ENCODE measurements at places on chromosomes 12 and 14.

DNA sequence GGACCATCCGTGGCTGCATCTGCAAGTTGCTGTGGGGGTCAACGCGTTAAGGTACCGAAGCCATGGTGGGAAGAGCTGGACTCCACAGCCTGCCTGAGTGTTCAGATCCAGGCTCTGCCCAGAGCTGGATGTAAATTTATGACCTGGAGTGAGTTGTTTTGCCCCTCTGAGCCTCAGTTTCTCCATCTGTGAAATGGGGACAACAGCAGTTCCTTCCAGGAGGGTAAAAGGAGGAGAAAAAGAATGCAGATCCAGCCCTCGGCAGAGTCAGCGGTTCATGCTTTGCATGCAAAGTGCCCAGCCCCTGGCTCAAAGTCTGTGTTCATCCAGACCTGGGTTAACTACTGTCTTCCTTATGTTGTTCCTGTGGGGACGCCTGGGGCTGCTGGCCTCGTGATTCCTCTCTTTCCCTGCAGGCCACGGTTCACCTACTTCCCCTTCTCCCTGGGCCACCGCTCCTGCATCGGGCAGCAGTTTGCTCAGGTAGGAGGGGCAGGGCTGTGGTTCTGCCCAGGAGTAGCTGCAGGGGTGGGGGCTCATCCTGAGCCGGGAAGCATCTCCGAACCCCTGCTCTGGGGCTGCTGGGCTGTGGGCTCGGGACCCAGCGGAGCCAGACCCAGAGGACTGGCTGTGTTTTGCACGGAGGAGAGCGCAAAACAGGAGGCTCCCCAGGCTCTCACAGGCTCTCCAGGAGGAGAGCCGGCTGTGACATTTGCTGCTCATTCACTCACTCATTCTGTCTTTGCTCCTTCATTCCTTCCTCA lies 41.9 kb downstream of the CYP46A1 start:
- no peak for DNase-seq

DNA sequence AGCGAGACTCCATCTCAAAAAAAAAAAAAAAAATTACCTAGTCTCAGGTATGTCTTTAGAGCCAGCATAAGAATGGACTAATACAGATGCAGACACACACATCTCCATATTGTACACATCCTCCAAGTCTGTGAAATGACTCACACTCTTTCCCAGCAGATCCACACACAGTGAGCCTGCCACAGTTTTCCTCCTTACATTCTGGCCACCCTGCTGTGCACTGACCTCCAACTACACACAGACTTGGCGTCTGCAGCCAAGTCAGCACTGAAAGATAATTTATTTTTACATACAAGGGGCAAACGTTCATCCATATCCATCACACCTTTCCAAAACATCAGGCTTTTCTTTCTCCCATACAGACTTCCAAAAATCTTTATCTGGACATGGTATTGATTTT lies 115.9 kb downstream of the SLC25A21 start:
- peak; percentile 9 for DNase-seq

- no peak for DNase-seq
Measured at GRCh38 chr14:26255213-26255612, 342.6 kb downstream of the NOVA1 start.

- DNase-seq = no peak
Measured at GRCh38 chr14:105767315-105767714, 240.9 kb downstream of the TMEM121 start.

DNA sequence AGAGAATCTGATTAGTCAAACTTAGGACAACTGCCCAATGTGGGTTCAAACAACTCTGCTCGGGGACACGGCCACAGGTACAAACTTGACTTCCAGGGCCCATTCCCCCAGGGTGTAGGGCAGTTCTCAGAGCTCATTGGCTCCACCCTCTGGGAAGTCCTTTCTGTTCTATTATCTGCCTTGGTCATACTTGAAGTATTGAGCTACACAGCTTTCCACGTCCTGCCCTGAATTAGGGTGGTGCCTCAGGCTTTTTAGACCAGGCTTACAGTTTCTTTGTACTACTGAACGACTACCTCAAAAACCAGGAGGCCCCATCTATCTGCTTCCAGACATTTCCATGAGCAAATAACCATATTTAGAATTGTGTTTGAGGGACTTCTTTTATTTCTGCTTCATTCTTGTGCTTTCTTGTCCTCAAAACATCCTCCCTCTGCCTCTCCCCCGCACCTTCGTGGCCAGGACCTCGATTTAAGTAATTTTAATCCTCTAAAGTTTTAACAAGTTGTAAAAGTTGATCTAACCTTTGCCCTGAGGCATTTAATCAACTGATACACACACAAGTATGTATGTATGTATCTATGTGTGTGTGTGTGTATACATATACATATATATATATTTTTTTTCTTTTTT lies 281.7 kb upstream of the AMIGO2 start:
- DNase-seq = no peak

DNA sequence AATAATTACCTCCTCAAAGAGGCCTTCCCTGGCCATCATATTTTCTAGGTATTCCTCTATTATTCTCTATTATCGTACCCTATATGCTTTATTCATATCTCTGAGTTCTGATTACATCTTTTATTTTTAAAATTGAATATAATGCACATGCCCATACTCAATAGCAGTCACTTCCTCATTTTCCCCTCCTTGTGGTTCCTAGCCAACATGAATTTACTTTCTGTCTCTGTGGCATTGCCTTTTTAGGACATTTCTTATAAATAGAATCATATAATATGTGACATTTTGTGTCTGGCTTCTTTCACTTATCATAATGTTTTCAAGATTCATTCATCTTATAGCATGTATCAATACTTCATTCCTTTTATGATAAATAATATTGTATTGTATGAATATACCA lies 74.4 kb upstream of the TRHDE start:
- no peak for DNase-seq

DNA sequence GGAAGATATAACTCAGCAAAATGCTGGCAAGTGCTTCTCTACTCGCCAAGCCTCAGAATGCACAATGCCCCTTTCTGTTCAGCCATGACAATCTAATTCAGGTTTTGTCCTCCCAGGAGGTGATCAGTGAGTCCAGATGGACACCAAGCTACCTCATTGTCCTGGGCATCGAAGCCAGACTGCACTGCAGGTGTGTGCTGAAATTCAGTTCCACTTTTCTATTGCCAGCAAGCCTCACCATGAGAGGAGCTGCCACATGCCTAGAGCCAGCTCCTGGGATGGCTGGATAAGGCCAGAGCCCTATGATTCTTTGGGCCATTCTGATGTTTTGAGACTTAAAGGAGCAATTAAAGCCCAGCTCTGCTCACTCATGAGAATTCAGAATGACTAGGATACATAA lies 186.7 kb downstream of the GRIN2B start:
- DNase-seq = no peak

GRCh38 chr14:58107947-58108552 lies 44.0 kb downstream of the ARMH4 start:
- DNase-seq = no peak

- DNase-seq = no peak
Measured at GRCh38 chr14:85527445-85528035, 2.4 kb upstream of the FLRT2 start.

- no peak for DNase-seq
Measured at GRCh38 chr12:109926016-109926415, 25.9 kb downstream of the TCHP start.

GRCh38 chr12:27966870-27967269 lies 5.7 kb downstream of the PTHLH start:
- no peak for DNase-seq

DNA sequence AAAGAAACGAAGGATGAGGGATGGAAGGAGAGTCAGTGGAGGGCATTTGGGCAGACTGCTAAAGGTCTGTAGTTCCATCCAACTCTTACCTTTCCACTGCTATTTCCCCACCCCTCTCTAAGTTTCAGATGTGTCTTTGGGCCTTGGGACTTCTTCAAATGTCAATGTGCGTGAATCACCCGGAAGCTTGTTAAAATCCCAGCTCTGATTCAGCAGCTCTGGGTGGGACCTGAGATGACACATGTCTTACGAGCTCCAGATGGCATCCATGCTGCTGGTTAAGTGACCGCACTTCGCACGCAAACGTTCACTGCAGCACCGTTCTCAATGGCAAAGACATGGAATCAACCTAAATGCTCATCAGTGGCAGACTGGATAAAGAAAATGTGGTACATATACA lies 309.9 kb downstream of the VRK1 start:
- DNase-seq = no peak

GRCh38 chr12:13028825-13029570 lies 15.2 kb upstream of the FAM234B start:
- DNase-seq = no peak

DNA sequence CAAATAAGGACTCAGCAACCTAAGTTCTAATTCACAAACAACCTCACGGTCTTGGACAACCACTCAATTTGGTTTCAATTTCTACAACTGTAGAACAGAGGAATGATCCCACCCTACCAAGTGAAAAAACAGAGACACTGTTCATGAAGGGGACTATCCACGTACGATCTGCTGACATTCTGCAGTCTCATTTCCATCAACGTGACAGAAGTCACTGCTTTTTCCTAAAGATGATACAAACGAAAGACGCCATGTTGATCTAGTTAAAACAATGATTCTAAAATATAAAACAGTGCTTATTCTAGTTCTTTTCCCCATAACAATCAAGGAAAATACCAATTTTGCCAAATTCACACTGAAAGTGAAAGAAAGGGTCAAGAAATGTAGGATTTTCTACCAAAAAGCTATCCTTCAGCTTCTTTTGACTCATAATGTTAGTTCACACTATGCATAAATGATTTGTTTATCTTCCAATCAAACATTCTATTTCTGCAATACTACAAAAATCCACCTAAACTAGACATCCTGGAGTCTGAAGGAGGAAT lies 38.1 kb downstream of the CORO1C start:
- DNase-seq = no peak

- no peak for DNase-seq
Measured at GRCh38 chr14:41925409-41925808, 318.7 kb downstream of the LRFN5 start.

Data from iPS DF 19.7 (cell line).